Psoas muscle (tissue), 8 donors: ENCODE measurements at places on chromosomes 6 and 20.

DNA sequence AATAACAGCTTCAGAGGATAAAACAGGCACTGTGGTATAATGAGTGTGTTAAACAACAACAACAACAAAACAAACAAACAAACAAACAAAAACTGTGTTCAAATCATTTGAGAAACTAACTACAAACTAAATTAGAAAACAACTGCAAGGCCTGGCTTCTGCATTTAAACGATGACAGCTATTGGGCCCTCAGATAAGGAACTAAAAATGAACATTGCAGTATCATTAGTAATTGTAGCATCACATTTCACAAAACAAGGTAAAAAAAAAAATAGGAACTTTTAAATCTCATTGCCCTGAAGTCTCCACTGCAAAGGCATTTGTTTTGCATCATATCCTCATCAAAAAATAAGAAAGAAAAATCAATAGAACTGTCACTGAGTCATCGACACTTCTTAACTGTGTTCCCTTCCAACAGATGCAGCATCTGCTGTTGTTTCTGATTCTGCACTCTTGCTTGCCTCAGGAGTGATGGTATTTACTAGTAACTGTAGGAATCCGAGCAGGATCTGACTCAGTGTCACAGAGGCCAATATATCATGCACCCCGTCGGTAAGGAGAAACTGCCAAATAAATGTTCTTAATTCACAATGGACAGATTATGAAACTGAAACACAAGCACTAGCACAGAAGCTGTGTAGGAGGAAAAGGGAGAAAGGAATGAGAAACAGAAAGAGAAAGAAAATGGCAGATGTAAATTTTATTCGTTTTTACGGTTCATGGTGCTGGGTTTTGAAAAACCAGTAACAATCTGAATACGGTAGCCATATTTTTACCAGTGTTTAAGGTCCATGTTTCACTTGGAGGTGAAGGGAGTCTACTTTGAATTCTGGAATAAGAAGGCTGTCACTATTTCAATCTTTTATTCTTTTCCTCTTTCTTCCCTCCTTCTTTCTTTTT, 365.7 kb upstream of the EPHA7 start:
- no peak for DNase-seq

- no peak for DNase-seq
Measured at GRCh38 chr6:4568138-4568537, 208.1 kb upstream of the CDYL start.

DNA sequence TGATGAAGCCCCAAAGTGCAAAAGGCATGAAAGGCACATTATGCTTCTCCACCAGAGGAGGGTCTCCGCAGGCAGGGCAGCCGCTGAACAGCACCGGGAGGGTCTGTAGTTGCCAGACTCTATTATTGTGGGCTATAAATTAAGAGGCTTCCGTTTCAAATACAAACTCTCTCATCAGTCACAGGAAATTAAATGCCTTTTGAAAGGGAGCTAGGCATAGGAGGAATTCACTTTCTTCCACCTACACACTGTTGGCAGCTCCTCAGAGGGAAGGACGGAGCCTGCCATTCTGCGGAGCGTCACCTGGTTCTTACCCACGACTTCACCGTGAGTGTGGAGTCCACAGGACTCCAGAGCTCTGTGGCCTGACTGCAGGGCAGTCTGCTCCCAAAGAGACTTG, 140.8 kb upstream of the AGPAT4 start:
- no peak for DNase-seq

GRCh38 chr6:133632206-133632605, 256.7 kb upstream of the TCF21 start:
- no peak for DNase-seq

DNA sequence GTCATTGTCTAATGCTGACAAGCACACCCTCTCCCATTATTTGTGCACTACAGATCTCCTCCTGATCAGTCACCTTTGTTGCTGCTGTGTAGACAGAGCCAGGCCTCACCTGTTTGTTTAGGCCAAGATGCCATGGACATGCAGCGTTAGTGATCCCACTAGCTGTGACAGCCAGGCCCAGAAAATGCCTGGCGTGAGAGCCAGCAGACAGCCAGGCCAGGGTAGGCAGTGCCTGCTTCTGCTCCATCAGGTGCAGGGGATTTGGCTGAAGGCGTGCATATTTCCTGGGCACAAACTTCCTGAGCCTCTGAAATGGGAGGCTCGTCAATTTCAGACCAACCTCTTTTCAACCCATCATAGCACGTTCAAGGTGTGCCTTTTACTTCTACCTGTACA, 27.3 kb downstream of the MANBAL start:
- DNase-seq, result no peak

GRCh38 chr6:163671355-163671754, 256.8 kb downstream of the QKI start:
- DNase-seq, result no peak

GRCh38 chr20:34316196-34316814, 13.2 kb upstream of the AHCY start:
- no peak for DNase-seq

DNA sequence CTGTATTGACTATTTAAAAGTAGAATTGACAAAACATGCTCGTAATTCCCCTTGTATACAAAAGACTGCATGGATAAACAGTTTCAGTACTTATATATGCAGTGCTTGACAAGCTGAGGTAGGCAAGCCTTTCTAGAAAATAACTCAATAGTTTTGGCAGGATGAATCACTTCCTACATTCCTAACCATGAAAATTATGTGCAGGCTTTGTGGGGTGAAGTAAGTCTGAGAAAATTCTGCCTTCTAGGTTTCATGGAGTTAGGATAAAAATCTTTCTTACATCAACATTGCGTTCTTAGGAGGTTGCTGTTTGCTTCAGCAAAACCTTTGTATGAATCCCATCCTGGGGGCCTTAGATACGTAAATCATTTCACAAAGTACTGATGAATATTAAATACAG, 801.4 kb upstream of the EYS start:
- no peak for DNase-seq

- no peak for DNase-seq
Measured at GRCh38 chr6:110990840-110991576, 9.2 kb downstream of the RPF2 start.

- no peak for DNase-seq
Measured at GRCh38 chr20:7859356-7859802, 80.9 kb downstream of the HAO1 start.

GRCh38 chr6:108748959-108749358, 99.3 kb upstream of the ARMC2 start:
- no peak for DNase-seq

DNA sequence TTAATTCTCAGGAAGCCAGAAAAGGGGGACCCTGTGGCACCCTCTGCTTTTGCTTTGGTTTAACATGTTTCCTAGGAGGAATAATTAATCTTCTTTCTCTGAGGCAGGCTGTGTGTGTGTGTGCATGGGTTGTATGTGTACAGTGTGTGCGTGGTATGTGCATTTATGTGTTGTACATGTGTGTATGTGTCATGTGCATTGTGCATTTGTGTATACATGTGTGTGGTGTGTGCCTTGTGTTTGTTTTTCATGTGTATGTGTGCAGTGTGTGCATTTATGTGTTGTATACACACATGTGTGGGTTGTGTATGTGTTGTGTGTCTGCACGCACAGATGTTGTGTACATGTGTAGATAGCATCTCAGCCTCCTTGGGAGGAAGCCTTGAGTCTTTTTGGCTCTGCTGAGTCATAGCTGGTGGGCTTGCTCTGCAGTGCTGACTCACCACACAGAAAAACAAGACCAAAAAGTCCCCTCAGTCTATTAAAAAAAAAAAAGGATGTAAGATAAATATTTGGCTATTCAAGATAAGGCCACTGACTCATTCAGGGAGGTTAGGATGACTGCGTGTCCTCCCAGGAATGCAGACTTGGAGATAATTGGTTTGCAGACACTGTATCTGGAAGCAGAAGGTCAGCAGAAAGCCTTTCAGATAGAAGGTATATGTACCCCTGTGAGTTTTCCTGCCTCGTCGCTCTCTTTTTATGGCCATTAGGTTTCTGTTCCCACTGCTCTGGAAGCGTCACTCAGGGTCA, 58.6 kb downstream of the SYNJ2 start:
- DNase-seq, result peak; percentile 38

DNA sequence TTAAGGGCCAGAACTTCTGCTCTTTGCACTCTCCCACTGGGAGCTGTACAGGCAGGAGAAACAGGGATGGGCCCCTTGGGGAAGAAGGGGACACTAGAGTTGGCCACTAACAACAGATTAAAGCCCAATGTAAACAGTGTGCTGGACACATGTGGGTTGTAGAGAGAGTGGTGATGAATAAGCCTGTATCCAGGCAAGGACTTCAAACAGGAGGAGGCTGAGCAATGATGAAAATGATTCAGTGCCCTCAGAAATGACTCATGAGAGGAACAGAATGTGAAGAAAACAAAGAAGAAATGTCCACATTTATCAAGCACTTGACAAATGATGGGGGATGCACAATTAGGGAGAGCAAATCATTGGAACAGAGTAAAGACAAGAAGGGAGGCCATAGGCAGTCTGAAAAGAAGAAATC, 242.3 kb downstream of the TBX18 start:
- no peak for DNase-seq

DNA sequence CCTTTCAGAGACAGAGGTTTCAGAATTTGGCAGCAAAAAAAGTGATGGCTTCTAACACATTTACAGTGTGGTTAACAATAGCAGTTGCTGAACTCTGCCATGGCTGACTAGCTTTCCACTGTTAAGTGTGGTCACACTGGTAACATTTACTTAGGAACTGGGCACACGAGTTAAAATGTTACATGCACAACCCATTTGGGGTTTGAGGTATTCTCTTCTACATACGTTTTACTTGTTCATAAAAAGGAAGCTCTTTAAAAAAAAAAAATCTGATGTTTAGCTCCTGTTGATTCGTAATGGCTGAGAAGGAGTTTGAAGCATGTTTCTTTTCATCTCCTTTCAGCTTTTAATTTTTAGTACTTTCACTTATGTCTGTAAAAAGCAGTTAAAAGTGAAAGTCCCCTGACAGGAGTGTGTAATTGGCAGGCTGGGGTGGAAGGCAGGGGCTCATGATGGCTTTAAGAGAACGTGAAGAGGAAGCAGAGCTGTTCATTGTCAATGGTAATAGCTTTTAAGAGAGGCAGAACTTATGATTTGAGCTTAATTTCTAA, 245.9 kb downstream of the FARS2 start:
- no peak for DNase-seq

- no peak for DNase-seq
Measured at GRCh38 chr20:33664085-33664761, 2.1 kb downstream of the C20orf144 start.

GRCh38 chr6:34491091-34491430, 25.2 kb downstream of the PACSIN1 start:
- DNase-seq, result no peak

DNA sequence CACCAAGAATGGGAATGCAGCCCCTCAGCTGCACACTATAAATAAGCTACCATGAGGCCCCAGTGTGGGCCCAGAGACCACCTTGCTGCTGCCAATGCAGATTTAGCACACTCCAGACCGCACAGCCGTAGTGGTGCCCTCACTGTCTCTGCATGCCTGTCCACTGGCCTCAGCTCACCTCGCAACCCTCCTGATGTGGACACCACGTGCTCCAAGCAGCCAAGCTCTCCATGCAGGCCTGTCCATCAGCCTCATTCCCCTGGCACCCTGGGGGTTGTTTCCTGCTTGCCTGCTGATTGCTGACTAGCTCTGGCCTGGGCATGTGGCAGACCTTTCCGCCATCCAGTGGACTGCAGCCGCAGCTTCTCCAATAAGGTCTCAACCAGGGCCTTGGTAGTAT, 36.2 kb downstream of the ZBTB9 start:
- DNase-seq, result no peak

GRCh38 chr6:99520855-99521632, 5.8 kb upstream of the USP45 start:
- DNase-seq, result peak; percentile 80

DNA sequence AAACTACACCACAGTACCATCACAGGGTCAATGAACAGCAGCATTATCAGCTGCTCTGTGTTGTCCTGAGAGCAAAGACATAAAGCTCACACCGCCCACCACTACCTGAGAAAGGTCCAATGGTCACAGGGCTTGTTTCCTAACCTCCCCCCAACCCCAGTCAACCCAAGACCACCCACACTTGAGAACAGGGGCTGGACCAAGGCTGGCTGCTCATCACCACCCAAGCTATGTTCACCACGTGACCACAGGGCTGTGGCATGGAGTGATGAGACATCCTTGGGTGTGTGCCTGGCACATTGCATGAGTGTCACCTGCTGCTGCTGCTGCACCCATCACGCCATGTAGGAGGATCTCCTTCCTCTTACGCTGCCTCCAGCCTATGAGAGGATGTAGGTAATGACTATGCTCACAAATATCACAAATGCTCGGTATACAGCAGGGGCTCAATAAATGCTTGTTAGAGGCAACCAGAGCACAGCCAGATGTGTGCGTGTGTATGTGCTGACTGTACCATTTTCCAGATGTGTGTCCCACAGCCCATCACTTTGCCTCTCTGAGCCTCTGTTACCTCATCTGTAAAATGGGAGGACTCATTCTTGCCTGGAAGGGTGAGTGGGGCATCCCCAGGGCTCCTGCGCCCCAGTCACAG, 23.3 kb upstream of the SIRPA start:
- no peak for DNase-seq

DNA sequence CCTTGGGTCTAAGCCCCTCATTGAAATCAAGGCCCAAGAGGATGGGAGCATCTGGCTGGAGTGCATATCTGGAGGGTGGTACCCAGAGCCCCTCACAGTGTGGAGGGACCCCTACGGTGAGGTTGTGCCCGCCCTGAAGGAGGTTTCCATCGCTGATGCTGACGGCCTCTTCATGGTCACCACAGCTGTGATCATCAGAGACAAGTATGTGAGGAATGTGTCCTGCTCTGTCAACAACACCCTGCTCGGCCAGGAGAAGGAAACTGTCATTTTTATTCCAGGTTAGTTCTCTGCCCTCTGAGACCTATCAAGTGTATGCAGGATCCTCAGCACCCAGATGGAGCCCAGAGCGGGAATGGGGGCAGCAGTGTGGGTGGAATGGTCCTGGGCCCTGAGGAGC, 5.1 kb downstream of the BTN2A2 start:
- no peak for DNase-seq

GRCh38 chr20:52869698-52870501, 102.3 kb upstream of the TSHZ2 start:
- DNase-seq, result no peak

DNA sequence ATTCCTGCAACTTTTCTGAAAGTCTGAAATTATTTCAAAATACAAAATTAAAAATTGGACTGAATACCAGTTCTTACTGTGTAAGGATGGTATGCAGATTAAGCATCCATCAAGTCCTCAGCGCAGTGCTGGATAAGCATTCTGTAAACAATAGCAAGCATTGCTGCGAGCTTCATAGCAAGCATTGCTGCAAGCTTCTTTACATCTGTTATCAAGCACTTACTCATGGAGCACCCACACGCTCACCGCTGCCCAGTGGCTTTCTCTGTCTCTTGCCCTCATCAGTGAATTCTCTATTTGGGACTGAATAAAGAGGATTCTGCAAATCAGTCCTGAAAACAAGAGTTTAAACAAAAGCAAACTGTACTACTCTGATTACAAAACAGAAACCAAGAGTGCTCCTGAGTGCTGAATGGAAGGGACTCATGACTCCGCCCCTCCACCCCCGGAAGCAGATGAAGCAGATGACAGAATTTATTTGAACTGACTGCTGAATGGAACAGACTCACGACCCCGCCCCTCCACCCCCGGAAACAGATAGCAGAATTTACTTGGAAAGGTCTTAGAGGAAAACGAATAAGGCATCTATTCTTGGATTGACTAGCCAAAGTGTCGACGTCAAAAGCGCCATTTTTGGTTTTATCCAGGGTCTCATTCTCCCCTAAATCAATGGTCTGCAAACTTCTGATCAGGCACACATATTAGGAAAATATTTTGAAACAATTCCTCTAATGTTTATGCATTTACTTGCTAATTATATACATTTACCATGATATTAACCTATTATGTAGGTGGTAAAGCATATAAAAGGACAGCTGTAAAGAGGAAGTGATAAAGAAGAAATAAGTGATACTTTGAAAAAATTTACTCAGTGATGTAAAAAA, 22.1 kb upstream of the EYA2 start:
- no peak for DNase-seq
